Panc1 (cell line): ENCODE measurements at places on chromosomes 12 and 14. TPM values are rescaled to one million over a fixed set of nuclear protein-coding genes. Genes with fewer than 3 reads are reported as not detected.

GRCh38 chr12:103578926-103579325, 8.1 kb upstream of the STAB2 start:
- no peak for DNase-seq

GRCh38 chr12:96015672-96016071, 19.5 kb upstream of the HAL start:
- DNase-seq: no peak

Gene MYF6
- not detected for total RNA-seq

GRCh38 chr12:126454581-126454980, 1389.3 kb downstream of the AACS start:
- DNase-seq: no peak

DNA sequence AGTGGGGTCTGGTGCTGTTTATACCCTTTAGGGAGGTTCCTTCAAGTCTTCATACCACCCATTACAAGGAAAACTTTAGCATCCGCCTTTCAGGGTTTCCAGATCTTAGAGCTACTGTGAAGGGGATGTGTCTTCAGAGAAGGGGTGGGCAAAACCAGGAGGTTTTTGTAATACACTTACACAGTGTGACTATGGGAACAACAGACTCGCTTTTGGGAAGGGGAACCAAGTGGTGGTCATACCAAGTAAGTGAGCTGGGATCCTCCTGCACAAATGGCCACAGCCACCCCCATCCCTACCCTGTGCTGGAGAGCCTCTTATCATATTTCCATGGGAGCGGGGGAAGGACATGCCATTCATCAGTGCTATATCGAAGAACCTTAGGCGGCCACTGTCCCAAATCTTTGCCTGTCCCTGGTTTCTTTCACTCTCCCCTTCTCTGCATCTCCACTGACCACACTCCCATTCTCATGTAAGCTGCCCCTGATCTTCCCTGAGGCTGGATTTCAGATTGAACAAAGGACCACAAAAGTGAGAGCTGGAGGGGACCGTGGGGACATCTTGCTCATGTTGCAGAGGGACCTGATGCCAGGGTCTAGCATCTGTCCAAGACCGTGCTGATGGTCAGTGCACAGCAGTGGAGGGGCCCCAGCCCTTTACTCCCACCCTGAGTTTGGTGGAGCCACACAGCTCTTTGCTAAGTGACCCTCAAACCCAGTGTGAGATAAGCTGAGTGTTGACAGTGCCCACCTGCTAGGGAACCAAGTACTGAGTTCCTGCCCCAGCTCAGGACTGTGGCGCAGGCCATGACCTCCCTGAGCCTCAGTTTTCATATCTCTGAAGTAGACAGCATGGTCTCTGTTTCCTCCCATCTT, 51.4 kb downstream of the DAD1 start:
- no peak for DNase-seq

GRCh38 chr14:99672506-99673304, 11.4 kb upstream of the CYP46A1 start:
- DNase-seq: no peak

Gene PTPRQ
- total RNA-seq: not detected

DNA sequence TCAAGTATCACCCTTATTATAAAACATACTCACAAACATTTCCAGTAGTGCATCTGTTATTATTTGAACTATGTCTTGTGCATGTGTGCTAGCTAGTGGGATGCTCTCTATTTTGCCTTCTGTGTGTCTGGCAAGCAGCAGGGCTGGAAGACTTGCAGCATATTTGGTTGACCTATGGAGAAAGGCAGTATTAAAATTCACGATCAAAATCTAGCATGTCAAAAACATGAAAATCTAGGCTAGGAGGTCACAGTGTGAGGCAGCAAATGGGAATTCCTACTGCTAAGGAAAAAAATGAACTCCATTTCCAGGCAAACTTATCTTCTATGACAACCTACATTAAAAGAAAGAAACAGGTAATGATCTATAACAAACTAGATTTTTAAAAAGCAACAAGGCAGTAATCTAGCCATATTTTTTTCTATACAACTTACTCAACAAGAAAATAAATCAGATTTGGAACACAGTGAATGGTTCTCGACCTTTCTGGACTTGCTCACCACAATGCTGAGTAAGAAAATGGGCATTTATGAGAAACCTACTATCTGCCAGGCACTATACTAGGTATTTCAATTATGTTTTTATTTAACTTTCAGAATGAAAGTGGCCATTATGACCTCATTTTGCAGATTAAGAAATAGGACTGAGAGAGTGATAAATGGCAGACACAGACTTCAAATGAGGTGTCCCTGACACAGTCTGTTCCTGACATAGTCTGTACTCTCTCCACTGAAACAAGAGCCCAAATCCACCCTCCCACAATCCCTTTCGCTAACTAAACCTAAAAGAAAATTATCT, 96.8 kb downstream of the TXNDC16 start:
- DNase-seq: no peak
